ENCODE measurements at places on chromosomes 7 and 10. TPM values are rescaled to one million over a fixed set of nuclear protein-coding genes. Genes with fewer than 3 reads are reported as not detected.
A peak's percentile ranks its signal among the peaks of the same experiment; 100 is the strongest.

HOXA7 gene
- not detected for total RNA-seq

CUZD1 gene
- total RNA-seq = 13.0 TPM

FOXI2 gene
- total RNA-seq = 1.0 TPM

HACD1 gene
- 30.8 TPM for total RNA-seq

LEP gene
- total RNA-seq = not detected

C10orf143 gene
- 2.0 TPM for total RNA-seq

SPDYE2 gene
- total RNA-seq = not detected

YWHAG gene
- 241 TPM for total RNA-seq

FKBP9 gene
- total RNA-seq = 9.9 TPM

DNA sequence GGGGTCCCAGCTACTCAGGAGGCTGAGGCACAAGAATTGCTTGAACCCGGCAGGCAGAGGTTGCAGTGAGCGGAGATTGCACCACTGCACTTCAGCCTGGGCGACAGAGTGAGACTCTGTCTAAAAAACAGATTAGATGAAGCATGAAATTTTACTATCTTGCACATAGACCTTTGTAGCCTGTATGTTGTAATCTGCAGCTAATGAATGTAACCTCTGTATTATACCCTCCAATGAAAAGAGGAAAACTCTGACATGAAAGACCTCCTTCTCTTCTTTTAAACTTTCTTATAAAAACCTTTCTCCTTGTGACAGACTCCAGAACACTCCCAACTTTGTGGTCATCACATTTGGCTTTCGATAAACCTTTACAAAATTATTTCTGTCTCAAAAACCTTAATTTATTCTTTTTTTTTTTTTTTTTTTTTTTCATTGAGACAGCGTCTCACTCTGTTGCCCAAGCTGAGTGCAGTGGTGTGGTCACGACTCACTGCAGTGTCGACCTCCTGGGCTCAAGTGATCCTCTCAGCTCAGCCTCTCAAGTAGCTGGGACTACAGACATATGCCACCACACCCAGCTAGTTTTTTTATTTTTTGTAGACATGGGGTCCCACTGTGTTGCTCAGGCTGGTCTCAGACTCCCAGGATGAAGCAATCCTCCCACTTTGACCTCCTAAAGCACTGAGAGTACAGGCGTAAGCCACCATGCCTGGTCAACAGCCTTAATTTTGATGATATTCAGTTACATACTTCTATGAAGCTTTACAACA is 97.4 kb downstream of the SVOPL start:
- no peak for DNase-seq

GRCh38 chr7:37430640-37431039 is 18.0 kb downstream of the ELMO1 start:
- DNase-seq = no peak

DNA sequence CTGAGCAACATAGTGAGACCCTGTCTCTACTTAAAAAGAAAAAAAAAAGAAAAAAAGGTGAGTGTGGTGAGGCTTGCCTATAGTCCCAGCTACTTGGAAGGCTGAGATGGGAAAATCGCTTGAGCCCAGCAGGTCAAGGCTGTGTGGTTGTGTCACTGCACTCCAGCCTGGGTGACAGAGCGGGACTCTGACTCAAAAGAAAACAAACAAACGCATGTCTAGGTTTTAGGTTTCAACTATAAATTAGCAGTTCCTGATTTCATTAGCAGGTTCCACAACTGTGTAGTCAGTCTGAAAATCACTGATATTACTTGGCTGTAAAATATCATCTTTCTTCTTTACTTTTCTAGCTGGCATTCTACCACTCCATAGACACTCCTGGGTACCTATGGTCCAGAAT is 155.7 kb upstream of the HGF start:
- DNase-seq = no peak

GRCh38 chr10:21285742-21286331 is 239.6 kb downstream of the SKIDA1 start:
- no peak for DNase-seq

DNA sequence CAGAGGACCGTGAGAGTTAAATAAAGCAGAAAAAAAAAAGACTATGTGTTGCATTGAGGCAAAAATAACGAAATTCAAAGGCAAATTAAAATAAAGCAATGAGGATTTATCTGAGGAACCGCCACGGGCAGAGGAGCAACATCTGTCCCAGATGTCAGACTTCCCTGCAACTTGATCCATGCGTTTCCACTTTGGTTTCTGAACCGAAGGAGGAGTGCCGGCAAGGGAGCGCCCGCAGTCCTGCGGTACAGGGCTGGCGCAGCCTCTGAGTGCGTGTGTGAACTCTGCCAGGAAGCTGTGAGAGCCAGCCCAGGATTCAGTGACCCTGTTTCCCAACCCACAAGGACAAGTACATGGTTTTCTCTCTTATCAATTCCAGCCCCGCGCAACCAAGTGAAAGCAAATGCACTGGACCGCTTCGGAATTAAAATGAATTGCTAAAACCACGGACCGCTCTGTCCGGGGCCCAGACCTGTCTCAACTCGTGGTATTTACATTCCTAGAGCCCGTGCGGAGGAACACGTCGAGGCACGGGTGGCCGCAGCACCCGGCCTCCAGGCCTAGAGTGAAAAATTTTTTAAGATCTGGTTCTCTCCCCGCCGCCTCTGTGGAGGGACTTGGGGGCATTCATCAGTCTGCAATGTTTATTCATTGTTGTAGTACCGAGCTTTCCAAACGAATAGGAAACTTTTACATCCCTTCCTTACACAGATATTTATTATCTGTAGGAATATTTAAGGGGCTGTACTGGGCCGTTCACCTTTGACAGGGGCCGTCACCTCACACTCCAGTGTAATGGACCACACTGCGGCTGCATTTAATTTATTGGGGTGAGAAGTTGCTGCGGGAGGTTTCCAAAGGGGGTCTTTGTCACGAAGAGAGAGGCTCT is 291.5 kb upstream of the NFE2L3 start:
- DNase-seq = no peak

- no peak for DNase-seq
Observed at GRCh38 chr7:101245147-101245668, 327 bp upstream of the FIS1 start.

- no peak for DNase-seq
Observed at GRCh38 chr10:123007558-123008354, 839 bp downstream of the IKZF5 start.

DNA sequence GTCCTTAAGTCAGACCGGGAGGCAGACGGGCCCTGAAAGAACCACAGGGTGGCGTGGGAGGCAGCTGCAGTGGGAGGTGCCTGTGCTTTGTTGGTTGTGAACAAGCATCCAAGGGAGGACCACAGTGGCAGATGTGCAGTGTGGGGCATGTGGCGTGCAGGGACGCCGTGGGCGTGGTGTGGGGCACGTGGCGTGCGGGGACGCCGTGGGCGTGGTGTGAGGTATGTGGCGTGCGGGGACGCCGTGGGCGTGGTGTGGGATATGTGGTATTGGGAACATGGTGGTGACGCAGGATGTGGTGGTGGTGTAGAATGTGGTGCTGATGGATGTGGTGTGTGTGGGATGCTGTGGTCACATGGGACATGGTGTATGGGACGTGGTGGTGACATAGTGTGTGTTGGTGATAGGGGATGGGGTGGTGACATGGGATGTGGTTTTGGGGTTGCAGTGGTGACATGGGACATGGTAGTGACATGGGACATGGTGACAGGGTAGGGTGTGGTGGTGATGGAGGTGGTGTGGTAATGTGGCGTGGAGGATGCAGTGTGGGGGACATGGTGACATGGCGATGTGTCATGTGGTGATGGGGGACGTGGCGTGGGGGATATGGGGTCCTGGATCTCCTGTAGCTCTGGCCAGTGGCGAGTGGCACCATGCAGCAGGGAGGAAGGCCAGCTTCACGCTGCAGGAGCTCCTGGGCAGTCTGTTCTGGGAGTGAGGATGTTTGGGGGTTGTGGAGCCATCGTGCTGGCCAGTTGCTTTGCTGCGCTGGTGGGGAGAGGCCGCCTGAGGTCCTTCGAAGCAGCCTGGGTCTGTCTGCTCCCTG is 78.8 kb downstream of the INPP5A start:
- DNase-seq = no peak

- DNase-seq = no peak
Observed at GRCh38 chr10:96619796-96620773, 33.3 kb upstream of the TM9SF3 start.

- DNase-seq = no peak
Observed at GRCh38 chr10:71868192-71868697, 17.2 kb upstream of the PSAP start.

GRCh38 chr7:75055155-75055554 is 18.4 kb downstream of the RCC1L start:
- no peak for DNase-seq

GRCh38 chr7:158672975-158673374 is 31.6 kb downstream of the NCAPG2 start:
- no peak for DNase-seq

GRCh38 chr7:8597565-8597964 is 164.2 kb downstream of the NXPH1 start:
- DNase-seq = no peak

DNA sequence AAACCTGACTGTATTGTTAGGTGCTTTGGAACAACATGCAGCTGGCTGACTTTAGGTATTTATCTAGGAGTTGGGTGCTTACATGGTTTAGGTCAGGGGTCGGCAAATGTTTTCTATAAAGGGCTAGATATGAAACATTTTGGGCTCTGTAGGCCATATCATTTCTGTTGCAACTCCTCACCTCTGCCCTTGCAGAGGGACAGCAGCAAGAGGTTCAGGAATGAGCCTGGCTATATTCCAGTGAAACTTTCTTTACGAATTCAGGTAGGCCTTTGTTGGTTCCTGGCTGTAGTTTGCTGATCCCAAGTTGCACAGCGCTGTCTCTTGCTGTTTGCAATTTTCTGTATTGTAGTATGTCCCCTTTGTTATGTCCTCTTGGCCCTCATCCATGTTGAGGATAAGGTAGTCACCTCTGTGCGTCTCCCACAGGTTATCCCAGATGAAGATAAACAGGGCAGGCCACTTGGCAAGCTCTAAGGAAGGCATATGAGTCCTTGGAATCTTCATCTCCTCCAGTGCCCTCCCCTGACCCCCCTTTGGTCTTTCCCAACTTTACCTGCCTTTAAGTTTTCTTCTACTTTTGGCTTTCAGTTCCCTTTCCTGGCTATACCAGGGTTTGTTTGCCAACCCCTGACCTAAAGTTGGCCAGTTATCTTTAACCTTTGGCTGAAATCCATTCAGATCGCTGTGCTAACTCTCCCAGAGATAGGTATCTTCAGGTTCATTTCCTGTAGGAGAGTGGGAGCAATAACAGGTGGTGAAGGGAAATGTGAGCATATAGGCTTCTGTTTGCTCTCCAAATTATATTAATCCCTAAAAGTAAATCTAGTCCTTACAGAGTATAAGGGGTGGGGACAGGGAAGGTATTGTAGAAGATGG is 36.1 kb downstream of the SGPL1 start:
- no peak for DNase-seq

DNA sequence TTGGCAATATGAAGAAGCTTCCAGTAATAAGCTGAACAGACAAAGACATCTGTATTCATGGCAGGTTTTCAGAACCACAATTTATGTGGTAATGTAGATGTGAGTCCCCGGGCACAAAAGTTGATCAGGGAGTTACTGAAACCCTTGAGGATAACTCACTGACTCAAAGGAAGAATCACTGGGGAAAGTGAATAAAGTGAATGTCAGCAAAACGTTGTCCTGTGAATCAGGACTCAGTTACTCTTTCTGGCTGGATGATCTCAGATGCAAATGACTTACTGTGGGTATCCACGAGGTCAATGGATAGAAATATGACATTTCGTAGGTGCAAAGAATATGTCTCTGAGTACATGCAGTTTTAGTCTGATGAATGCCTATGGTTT is 172.8 kb upstream of the CTBP2 start:
- DNase-seq = no peak

GRCh38 chr7:28008171-28008570 is 172.4 kb downstream of the JAZF1 start:
- no peak for DNase-seq

DNA sequence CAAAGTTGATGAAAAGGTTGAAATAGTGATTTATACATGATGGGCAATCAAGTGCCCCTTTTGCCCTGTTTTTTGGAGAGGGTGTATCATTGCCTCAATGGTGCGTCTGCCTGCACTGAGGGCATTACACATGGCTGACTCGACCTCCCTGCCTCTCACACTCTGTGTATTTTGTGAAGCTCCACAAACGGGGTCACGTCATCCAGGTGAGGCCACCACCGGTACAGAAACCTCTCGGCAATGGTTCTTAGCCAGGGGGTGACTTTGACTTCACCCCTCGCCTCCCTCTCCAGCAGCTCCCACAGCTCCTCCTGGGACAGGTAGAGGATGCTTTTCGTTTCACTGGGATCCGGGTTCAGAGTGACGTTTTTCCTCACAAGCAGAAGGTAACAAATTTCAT is 6.3 kb downstream of the IDI2 start:
- DNase-seq = no peak

GRCh38 chr10:5534051-5534821 is 9.5 kb downstream of the CALML3 start:
- no peak for DNase-seq

DNA sequence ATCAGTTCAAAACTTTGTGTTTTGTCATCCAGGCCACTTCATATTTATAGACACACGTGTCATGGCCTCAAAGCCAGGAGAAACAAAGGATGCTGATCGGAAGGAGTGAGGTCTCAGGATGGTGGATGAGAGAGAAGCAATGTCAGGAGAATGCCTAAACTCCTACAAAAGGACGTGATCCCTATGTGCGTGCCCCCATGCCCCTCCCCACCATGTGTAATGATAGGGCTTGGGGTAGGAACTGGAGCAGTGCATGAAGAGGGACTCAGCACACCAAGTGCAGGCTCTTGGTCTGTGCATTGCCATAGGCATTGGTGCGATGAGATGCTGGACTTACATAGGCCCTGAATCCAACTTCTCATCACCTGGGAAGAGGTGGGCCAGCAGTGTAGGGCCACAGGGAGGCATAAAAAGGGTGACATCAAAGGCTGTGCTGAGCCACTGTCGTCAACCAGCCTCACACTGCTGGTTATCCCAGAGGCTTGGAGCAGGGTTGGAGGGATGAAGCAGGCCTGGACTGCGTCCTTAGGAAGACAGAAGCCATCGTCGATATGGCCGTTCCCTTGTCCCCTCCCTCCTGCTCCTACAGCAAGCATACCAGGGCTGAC is 46.9 kb upstream of the GDF10 start:
- DNase-seq = peak; percentile 31

GRCh38 chr7:32952876-32953275 is 4.4 kb upstream of the FKBP9 start:
- DNase-seq = no peak

GRCh38 chr7:128858380-128859231 is 4.0 kb upstream of the ATP6V1F start:
- DNase-seq = no peak

GRCh38 chr7:150941351-150942000 is 36.6 kb downstream of the KCNH2 start:
- no peak for DNase-seq

DNA sequence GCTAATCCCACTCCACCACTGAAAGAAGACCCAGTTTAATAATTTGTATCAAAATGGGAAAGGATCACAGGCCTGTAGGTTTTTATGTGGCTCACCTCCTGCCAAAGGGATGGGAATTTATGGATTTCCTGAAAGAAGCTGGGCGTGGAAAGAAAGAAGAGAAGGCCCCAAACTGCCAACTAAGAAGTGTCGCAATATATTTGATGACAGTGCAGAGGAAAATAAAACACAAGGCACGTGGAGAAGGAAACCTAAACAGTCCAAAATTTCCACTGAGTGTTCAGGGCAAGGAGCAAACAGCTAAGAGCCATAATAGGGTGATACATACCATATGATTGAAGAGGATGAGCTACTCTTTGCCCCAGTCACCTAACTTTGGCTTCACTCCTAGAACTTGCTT is 667.2 kb downstream of the GATA3 start:
- DNase-seq = no peak
